AG08396 (cell line): ENCODE measurements at places on chromosomes 1 and 21.

- no peak for DNase-seq
Observed at GRCh38 chr1:165845992-165846748, 18.8 kb downstream of the UCK2 start.

- peak; percentile 78 for DNase-seq
Observed at GRCh38 chr1:180188091-180188506, 33.4 kb downstream of the QSOX1 start.

DNA sequence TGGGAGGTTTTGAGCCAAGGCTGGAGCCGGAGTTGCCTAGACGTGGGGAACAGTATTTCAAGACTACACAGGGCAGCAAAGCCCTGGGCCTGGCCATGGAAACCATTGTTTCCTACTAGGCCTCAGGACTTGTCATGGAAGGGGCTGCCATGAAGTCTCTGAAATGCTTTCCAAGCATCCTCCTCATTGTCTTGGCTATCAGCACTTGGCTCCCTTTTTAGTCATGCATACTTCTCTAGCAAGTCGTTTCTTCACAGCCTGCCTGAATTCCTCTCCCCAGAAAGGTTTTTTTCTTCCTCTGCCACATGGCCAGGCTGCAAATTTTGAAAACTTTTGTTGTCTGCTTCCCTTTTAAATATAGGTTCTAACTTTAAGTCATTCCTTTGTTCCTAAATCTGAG, 406.6 kb upstream of the TMPRSS15 start:
- DNase-seq: no peak

DNA sequence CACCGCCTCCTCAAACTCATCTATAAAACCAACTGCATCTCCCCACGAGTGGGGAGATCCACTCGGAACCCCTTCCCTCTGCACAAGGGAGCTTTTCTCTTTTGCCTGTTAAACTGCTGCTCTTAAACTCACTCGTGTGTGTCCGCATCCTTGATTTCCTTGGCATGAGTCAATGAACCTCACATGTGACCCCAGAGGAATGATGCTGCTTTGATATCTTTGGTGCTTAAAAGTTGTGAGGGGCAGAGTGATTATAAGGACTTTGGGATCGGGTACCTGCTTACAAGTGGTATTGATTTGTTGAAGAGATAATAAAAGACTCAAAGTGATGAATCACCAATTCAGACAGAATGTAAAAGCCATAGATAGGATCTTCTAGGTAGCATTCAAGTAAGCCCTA, 125.3 kb downstream of the GREM2 start:
- no peak for DNase-seq

- DNase-seq: no peak
Observed at GRCh38 chr1:204846546-204846945, 24.1 kb upstream of the NFASC start.

GRCh38 chr1:202571719-202572339, 138.4 kb downstream of the SYT2 start:
- no peak for DNase-seq

DNA sequence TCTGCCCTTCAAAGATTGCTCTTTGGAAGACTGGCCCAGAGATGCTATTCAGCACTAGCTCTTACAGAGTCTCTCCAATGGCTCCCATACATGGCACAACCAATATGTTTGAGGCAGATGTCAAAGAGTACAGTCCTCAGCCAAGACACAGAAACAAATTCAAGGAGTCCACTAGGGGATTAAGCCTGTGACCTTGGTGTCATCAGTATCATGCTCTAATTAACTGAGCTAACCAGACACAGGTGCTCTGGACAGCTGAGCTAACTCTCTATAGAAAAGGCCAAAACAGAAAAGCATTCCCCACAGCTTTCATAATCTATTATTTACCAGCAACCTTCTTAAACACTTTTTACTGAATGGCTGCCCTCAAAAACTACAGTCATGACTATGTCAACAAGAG, 666.0 kb upstream of the PLXNA2 start:
- DNase-seq: no peak

- no peak for DNase-seq
Observed at GRCh38 chr1:25006770-25007169, 76.7 kb upstream of the RUNX3 start.

- no peak for DNase-seq
Observed at GRCh38 chr21:44919111-44919912, 1.4 kb downstream of the ITGB2 start.

- DNase-seq: no peak
Observed at GRCh38 chr1:89622895-89623294, 10.0 kb upstream of the LRRC8C start.

GRCh38 chr1:147822292-147822691, 61.9 kb upstream of the GJA5 start:
- no peak for DNase-seq

DNA sequence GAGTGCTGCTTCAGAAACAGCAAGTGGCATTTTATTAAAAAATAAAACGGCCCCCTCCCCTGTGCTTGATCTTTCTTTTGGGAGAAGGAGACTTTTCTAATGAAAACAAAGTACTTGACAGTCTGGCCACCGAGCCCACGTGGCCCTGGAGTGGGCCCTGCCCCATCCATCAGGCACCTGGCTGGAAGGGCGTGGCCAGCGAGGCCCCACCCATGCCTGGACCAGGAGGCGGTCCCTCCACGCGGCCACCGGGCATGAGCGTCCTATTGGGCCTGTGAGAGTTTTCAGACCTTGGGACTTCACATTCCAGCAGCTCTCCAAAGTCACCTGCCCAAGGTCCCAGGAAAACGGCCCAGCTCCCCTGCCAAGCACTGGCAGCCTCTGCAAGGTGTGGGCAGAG, 144.7 kb downstream of the CASZ1 start:
- no peak for DNase-seq

DNA sequence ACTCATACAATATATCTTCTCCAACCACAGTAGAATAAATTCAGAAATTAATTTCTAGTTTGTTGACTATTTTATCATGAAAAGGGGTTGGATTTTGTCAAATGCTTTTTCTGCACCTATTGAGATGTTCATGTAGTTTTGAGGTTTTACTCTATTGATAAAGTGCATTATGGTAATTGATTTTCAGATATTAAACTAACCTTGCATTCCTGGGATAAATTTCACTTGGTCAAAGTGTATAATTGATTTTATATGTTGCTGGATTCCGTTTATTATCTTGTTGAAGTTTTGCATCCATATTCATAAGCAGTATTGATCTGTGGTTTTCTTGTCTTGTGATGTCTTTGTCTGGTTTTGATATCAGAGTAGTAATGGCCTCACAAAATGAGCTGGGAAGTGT, 34.4 kb upstream of the HYI start:
- no peak for DNase-seq

- DNase-seq: no peak
Observed at GRCh38 chr1:76759171-76759860, 108.0 kb upstream of the ST6GALNAC5 start.

DNA sequence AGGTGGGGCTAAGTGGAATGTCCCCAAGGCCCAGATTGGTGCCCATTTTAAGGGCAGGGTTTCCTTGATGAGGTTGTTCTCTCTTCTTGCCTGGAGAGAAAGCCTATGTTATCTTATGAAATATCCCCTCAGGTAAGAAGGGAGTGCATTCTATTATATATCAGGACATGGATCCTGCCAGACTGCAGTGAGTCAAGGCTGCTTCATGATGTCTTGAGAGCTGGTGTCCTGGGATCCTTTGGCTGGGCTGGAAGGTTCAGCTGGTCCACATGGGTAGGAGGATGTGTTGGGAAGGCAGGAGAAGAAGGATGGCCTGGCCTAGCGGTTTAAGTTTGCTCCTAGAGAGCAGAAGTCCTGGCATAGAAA, 207.6 kb downstream of the ROR1 start:
- DNase-seq: no peak

- no peak for DNase-seq
Observed at GRCh38 chr1:39926343-39926793, 24.7 kb upstream of the MYCL start.

DNA sequence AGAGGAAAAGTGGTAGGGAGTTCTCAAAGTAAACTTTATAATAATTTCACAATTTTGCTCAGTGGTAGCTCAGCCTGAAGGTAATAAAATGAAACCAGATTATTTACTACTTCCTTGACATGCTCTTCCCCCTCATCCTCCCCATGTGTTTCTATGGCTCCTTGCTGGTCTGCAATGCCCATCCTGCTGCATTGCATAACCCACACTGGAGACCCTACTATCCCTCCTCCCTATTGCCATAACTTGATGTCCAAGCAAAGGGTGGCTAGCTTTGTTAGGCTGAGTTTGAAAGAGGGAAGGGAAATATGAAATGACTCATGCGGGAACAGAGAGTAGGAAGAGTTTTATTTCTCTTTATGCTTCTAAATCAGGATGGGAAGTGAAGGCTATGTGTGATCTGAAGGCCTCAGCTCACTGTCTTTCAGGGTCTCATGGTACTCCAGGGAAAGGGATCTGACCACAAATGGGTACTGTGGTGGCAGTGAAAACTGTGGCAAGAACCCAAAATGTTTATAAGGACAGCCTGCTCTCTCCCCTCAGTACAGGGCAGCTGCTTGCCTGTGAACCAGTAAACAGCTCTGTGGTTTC, 36.4 kb upstream of the HSD17B7 start:
- DNase-seq: no peak

DNA sequence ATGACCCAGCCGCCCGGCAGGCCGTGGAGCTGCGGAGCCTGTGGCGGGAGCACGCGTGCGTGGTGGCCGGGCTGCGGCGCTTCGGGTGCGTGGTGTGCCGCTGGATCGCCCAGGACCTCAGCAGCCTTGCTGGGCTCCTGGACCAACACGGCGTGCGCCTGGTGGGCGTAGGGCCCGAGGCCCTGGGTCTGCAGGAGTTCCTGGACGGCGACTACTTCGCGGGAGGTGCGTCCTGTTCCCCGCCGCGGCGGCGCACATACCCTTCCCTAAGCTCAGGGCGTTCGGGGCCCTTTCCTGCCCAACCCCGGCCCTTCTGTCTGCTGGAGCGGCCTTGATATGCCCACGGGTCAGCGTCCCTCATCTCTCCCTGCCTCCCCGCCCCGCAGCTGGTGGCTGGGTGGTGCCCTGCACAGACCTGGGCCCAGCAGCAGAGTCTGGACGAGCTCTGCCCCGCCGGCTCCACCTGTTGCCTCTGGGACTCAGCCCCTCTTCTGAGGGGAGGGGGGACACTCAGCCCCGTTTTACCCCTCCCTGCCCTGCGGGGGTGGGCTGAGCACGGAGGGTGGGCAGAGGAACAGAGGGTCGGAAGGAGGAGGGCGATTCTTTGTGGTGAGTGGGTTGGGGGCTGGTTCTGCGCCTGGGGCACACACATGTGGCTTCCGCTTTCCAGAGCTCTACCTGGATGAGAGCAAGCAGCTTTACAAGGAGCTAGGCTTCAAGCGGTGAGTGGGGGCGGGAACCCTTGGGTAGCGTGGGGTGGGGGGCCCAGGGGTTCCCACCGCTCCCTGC, 688 bp downstream of the PRXL2B start:
- DNase-seq: no peak

- no peak for DNase-seq
Observed at GRCh38 chr1:107804741-107805140, 160.2 kb downstream of the VAV3 start.
